ENCODE measurements at places on chromosomes 2 and 18.

DNA sequence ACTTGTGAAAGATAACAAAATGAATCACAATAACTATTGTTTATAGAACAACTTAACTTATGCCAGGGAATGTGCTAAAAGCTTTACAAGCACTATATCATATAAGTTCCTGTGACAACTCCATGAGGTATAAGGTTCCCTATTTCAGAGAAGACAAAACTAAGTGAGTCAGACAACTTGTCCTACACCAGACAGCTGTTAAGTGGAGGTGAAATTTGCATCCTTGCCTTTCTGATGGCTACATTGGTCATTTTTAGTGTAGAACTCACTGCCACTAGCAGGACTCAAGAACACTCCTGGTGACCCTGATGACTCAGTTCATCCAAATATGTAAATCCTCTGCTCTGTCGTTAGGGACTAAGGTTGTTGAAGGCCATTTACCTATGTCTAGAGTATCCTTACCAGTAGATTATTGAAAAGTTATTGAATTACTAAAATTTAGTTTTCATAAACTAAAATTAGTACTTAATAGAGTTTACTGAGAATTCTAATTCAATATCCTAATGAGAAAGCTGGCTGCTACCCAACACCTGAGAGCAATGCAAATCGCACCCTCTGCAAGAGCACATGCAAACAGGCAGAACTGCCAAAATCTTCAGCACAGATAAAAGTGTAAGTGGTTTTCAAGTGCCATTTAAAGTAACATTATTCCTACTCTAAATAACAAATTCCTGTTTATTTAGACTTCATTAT, 636.2 kb downstream of the NRXN1 start:
- DNase-seq: peak; percentile 90

GRCh38 chr2:143263066-143263625, 133.9 kb downstream of the ARHGAP15 start:
- no peak for DNase-seq

- no peak for DNase-seq
Observed at GRCh38 chr2:119630121-119630520, 48.9 kb upstream of the TMEM177 start.

- no peak for DNase-seq
Observed at GRCh38 chr2:206832873-206833272, 67.5 kb downstream of the FASTKD2 start.

- DNase-seq: peak; percentile 32
Observed at GRCh38 chr2:181411105-181411849, 45.9 kb upstream of the ITGA4 start.

- no peak for DNase-seq
Observed at GRCh38 chr2:66762761-66763160, 327.8 kb downstream of the MEIS1 start.

DNA sequence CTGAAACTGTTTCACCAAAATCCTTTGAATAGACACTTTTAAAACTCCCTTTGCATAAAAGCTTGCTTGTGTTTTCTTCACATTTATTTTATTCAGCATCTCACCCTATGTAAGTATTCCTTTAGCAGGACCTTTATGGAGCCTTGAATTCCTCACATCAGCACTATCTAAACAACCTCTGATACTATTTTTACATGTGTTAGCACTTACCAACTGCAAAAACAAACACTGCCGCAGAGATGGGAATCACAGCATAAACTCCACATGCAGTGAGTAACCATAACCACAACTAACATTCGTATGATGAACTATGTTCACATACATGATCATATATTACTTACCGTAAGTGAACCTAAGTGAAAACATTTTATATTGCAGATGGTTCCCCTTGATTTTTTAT, 15.4 kb downstream of the FBXO15 start:
- no peak for DNase-seq

DNA sequence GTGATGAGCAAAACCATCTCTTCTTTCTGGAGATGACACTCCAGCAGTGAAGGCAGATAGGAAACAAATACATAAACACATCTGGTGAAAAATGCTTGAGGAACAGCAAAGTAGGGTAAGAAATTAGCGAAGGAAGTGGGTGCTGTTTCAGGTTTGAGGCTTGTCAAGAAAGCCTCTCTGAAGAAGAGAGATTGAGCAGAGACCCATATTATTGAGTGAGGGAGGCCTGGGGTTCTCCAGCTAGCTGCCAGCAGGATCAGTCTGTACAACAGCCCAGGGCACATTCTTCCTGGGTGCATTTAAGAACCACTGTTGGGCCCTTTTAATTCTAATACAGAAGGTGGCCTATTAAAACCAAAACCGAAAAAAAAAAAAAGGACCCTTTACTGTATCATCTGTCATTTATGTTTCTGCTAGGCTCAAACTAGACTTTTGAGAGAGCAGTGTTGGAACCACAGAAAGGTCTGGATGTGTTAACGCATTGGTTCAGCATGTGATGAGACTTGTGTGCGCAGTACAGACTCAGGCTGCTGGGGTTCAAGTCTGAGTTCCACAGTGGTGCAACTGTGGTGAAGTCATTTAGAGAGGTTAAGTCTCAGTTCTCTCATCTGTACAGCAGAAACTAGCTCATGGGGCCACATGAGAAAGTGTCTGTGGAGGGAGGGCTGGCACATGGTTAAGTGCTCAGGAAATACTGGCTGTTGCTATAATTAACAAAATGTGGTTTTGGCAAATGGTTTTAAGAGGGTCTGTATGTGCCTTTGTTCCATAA, 28.9 kb downstream of the MGAT5 start:
- DNase-seq: no peak

DNA sequence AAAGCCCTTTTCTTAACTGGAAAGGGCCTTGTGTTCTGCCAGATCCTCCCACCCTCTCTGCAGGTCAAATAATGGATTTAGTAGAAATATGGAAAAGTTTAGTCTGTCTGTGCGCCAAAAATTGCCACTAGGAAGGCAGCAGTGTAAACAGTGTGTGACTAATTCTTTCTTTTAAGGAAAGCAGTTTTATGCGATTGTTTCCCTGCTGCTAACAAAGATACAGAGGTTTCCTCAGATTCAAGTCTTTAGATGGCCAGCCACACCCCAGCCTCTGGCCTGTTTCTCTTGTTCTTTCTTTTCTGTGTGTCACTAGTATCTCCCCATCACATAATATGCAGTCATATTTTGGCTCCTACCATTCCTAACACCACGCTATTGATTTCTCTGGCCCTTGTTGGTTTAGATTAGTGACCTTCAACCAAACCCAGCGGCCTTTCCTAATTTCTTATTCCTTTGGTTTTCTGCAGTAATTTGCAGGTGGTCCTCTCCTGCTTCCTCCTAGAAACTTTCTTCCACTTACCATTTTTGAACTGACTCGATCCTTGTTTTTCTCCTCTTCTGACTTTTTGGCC, 157.4 kb downstream of the LTBP1 start:
- no peak for DNase-seq

DNA sequence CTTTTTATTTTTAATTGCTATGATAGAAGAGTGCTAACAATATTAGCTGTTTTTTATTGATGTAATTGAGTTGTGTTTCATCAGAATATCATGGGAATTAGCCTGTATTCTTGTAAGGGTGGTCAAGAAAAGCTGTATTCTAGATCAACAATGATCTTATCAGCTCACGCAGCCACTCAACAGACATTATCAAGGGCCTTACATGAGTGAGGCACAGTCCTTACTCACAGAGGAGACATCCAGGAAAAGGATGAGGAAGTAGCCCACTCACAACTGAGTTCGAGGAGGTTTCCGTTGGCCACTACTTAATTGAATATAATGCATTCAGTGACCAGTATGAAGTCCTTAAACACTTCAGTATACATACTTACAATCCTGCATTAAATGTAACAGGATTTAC, 152.5 kb downstream of the AFF3 start:
- DNase-seq: no peak

GRCh38 chr2:238883421-238883901, 35.6 kb downstream of the TWIST2 start:
- DNase-seq: no peak
